Stimulated activated CD4-positive, alpha-beta T cell treated with anti-CD3 and anti-CD28 coated beads, Interleukin-2, amount 100 ng/mL, for 4 hours (primary cell): ENCODE measurements at places on chromosomes 16 and 17.

DNA sequence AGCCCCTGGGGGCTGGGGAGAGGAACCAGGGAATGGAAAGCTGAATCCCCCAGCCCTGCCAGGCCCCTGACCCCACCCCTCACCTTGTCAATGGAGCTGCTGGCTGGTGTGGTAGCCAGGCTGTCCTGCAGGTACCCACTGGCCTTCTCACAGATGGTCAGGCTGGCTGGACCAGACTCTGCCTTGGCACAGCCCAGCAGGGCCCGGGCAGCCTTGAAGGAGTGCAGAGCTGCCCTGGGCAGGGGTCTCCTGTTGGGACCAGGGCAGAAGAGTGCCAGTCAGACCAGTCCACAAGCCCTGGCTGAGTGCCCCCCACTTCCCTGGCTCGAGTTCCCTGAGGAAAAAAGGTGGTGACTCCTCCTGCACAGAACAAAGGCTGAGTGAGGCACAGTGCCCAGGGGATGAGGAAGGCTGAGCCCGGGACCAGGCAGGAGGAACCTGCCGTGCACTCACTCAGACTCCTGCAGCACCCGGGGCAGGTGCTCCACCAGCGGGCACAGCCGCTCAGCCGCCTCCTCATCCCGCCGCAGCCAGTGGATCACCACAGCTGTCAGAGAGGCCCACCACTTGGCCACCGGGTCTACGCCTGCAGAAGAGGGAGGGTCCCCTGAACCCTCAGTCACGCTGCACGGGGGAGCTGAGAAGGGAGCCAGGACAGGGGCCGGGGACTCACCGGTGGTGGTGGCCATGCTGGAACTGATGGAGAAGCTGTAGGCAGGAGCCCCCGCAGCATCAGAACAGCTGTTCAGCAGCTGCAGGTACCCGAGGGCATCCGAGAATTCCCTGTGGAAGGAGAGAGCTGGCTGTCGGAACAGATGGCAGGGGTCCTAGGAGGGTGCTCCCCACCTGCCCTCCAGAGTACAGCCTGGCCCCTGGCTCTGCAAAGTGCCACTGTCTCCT is 22.4 kb downstream of the SREBF1 start:
- no peak for DNase-seq

- no peak for DNase-seq
Measured at GRCh38 chr16:73046202-73046848, 1.6 kb downstream of the ZFHX3 start.

DNA sequence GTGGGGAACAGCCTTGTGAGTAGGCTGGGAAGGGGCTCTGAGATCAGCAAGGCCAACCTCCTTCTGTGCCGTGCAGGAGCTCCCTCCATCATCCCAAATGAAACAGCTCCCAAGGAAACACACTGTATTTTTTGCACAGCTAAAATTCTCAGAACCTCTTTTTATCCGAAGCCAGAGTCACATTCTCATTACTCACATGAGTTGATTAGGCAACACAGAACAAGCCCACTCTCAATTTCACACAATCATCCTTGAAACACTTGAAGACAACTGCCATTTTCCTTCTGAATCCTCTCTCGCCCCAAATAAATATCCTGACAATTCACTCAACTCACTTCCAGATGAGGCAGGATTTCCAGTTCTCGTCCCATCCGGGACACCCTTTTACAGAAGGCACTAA is 66.1 kb downstream of the MYO18A start:
- no peak for DNase-seq

- no peak for DNase-seq
Measured at GRCh38 chr16:67242138-67242730, 5.0 kb downstream of the FHOD1 start.

DNA sequence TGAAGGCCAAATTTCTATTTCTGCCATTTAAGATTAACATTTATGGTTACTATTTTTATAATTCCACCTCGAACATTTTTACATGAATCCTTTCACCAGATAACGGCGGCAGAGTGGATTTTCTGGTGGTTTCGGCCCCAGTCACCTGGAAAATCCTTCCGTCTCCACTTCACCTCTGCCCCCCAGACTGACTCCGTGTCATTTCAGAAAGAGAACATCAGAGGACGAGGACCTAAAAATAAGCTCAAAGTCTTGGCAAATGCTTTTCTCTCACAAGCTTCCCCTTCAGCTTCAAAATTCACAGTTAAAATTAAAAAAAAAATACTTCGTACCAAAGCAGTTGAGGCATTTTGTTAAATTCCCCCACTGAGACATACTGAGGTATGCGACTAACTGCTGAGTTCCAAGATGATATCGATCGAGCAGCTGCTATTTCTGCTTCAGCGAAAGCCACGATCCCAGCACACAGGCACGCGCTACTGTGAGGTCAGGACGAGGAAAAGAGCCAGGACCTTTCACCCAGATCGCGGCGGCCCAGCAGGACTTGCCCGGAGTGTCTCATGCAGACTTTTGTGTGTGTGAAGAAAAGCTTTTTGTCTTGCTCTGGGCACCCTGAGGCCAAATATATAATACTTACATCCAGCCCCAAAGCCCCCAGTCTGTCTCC is 36.8 kb downstream of the ASPA start:
- DNase-seq = no peak

DNA sequence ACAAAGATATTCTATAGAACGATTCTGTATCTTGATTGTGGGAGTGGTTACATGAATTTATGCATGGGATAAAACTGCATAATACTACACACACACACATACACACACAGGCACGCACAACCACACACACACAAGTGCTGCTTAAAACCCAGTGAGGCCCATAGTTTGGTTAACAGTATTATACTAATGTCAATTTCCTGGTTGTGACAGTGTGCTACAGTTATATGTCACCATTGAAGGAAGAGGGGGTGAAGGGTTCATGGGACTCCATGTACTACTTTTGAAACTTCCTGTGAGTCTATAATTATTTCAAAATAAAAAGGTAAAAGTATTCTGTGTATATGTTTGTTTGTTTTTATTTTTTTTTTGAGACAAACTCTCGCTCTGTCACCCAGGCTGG is 8.1 kb downstream of the ZC3H7A start:
- DNase-seq = no peak

GRCh38 chr17:17167356-17167755 is 38.8 kb downstream of the PLD6 start:
- DNase-seq = no peak

- DNase-seq = no peak
Measured at GRCh38 chr16:2040041-2040786, 7.4 kb downstream of the NTHL1 start.

GRCh38 chr17:67297454-67297960 is 52.5 kb upstream of the HELZ start:
- DNase-seq = no peak

GRCh38 chr16:73172241-73172972 is 124.5 kb upstream of the ZFHX3 start:
- DNase-seq = no peak

DNA sequence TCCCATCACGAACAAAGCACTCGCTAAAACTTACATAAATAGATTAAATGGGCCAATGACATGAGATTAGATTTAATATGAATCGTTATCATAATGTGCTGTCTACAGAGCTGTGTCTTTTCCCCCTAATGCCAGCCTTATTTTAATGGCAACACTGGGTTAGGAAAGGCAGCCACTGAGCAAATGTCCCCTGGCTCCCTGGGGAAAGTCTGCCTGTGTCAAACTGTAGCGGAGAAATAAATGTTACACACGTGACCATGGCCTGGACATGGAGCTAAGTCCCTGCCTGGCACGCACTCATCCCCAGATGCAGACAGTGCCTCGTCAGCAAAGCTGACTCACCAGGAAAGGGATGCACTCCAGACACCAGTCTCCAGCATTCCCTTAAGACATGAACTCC is 61.3 kb upstream of the SDK2 start:
- DNase-seq = no peak

GRCh38 chr17:79844869-79845600 is 5.8 kb upstream of the CBX4 start:
- no peak for DNase-seq

DNA sequence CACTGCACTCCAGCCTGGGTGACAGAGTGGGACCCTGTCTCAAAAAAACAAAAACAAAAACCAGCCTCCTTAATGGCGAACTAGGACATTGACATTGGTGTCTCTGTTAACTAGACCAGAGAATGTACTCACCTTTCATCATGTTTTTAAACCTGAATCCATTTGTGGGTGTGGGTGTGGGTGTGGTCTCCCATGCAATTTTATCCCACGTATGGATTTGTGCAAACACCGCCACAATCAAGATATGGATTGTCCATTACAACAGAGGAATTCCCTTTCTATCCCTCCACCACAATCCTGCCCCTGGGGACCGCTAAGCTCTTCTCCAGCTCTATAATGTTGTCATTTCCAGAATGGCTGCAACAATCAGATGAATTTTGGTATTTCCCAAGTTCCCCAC is 49.9 kb downstream of the DNAH17 start:
- no peak for DNase-seq

DNA sequence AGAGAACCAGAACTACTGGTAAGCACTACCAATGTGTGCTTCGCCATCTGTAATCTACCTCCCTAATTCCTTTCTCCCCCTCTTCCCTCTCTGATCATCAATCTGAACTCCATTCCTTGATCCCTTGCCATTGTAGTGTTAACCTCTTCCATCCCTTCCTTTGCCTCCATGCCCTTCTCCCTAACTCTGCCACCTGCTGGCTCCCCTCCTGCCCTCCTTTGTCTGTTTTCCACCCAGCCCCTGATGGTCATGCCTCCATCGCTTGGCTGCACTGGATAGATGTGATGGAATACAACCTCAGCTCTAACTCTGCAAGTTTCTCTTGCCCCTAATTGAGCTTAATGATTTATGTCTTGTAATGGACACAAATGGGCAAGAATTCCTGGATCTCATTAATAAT is 108.2 kb upstream of the ASIC2 start:
- DNase-seq = no peak

- no peak for DNase-seq
Measured at GRCh38 chr17:55751720-55752250, 934 bp downstream of the PCTP start.

- DNase-seq = peak; percentile 72
Measured at GRCh38 chr17:39238311-39238972, 12.7 kb upstream of the STAC2 start.

DNA sequence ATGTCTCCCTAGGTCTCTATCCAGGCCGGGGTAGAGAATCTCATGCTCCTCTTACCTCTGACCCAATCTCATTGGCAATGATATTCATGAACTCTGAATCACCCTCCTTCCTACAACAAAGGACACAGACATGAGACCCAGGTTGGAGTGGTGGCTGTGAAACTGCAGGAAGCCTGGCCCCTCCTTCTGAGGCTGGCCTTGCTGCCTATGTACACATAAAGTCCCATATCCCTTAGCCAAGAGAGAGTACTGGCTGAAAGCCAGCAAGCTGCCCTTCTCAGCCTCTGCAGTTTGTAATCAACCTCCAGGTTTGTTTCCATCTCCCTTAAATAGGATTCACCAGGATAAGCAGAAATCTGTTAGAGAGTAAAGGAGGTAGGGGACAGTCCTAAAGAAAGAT is 10.6 kb downstream of the AARSD1 start:
- no peak for DNase-seq

DNA sequence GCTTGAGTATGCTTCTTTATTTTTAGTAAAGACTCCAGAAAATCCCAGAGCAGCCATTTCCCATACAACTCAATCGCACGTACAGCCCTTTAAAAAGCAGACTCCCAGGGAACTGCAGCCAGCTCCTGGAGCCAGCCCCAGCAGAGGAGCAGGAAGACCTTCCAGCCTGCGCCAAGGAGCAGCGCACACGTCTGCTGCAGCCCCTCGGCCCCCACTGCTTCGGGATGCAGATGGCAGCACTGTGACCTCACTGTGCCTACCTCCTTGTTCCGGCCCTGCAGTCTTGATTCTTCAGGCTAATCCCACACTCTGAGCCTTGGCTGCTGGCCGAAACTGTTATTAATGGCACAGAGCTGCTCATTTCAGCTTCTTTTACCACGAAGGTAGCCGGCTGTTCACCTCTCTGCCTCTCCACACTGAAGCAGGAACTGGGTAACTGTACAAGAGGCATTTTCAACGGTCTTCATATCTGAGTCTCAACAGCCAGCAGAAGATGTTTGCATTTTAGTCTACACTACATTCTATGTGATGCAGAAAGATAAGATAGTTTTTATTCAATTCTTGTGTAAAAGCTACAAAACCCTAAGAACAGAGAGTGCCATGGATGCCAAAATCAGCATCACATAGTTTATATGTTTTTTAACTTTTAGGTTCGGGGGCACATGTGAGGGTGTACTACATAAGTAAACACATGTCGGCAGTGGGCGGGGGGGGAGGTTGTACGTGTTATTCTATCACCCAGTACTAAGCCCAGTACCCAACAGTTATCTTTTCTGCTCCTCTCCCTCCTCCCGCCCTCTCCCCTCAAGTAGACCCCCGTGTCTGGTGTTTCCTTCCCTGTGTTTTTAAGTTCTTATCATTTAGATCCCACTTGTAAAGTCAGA is 130.9 kb downstream of the ANKRD11 start:
- no peak for DNase-seq

GRCh38 chr17:58667934-58668597 is 23.8 kb downstream of the TEX14 start:
- no peak for DNase-seq

DNA sequence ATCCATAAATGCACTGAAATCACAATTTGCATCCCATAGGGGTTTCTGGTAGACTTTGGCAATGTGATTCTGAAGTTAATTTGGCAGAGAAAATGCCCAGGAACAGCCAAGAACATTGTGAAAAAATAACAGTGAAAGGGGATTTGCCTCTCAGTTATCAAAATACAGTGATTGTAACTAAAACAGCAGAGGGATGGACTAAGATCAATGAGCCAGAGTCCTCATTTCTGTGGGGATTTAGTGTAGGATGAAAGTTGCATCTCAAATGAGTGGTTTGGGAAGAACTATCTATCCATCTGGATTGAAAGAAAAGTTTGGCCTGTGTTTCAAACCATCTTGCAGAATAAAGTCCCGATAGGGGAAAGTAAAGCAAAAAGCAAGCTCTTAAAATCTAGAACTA is 28.1 kb downstream of the MYBBP1A start:
- DNase-seq = no peak

- DNase-seq = no peak
Measured at GRCh38 chr17:37488009-37488604, 1.6 kb upstream of the DUSP14 start.

DNA sequence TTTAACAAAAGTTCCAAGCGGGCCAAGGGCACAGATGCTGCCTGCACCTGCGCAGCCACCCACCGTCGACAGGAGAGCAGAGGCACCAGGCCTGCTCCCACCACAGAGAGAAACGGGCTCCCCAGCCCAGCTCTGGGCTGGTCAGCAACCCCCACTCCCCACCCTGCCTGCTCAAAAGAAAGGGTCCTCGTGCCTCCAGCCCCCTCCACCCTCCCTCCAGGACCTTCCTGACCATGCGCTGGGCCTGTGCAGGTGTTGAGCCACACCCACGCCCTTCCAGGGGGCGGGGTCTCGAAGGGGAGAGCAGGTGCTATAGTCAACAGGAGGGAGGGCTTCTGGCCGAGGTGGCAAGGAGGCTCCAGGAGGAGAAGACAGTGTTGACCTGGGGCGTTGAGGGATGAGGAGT is 25.3 kb downstream of the ZNF778 start:
- DNase-seq = no peak

- no peak for DNase-seq
Measured at GRCh38 chr16:85234310-85235204, 122.3 kb upstream of the CIBAR2 start.
